MG63 (cell line): ENCODE measurements at places on chromosomes 4 and X.
A peak's percentile ranks its signal among the peaks of the same experiment; 100 is the strongest.

- no peak for DNase-seq
These were observed 10.9 kb downstream of the LRBA start for GRCh38 chr4:151004222-151004621.

DNA sequence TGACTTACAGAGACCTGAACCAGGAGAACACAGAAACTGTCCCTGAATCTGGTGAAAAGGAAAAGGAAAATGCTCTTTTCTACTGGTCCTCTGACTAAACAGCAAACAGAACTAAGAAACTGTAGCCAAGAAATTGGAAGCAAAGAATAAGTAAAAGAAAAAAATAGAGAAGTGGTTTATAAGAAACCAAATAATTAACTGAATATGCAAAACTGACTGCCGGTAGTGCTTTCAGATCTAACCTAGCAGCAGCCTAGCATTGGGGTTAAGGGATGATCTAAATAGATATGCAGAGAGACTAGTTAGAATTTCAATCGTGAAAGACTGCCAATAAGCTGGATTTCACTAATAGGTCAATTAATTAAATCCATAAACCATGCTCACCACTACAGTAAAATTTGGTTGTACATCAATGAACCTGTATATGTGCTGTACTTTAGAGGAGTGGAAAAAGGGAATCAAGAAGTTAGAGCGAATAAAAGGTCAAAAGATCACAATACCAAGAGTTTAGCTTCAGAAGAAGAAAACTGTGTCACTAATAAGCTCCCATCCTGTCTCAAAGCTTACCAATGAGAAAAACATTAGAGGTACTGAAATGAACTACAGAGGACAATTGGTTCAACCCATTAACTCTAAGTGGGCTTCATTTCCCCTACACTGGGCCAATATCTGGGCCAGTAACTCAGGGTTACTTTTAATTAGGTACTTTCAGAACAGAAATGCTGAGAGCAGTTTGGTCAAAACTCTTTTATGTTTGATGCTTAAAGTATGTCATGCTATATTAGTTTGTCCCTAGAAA, 53.6 kb downstream of the KLHL13 start:
- no peak for DNase-seq

DNA sequence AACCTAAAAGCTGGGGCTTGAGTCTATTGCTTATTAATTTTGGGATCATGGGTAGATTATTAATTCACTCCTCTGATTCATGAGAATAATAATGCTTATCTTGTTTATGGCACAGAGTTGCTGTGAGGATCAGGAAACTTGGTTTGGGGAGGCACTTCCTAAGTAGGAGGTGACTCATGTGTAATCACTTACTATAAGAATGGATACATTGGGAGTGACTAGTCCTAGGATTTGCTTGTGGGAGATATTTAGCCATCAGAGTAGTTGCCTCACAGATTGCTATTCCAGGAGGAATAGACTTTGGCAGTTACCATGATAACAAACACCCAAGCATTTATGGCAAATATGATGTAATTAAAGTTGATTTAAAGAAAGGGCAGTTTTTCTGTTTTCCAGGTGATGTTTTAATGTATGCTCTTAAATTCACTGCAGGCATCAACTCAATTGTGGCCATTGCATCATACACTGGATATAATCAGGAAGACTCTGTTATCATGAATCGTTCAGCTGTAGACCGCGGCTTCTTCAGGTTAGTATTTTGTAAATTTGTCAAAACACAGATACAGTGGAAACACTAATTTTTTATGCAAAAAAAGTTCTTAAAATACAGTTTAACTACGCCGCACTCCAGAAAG, 41.9 kb downstream of the POLR2B start:
- peak; percentile 14 for DNase-seq

DNA sequence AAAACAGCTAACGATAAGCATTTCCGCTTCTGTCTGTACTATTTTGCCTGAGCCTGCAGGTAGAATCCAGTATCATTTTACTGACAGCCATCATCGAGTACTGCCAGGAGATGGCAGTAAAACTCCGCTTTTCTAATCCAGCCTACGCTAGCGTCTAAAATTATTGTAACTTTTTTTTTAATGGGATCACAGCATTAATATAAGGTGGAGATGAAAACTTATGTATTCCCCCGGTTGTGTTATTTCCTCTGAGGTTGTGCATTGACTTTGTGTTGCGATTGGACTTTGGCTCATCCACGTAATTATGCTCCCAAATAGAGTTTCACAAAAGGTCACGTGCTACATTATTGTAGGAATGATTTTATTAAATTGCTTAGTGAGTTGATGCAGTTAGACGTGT, 248.1 kb downstream of the C4orf33 start:
- peak; percentile 2 for DNase-seq

DNA sequence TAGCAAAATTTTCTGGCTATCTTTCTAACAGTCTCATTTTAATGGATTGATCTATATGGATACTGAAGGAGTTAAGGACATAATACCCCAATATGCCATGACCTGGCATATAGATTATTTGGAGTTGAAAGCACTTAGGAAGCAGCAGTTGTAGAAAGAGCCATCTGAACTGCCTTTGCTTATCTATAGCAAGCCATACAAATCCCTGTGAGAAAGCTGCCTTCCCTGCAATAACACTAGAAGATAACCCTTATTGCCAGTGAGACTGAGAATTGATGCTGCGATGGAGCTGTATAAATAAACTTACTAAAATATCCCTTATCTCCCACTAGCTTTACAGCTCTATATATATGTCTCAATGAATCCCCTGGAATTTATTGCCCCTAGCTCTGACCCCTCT, 346.3 kb downstream of the TECRL start:
- no peak for DNase-seq

GRCh38 chr4:18641334-18641733, 619.8 kb upstream of the LCORL start:
- DNase-seq, result no peak

GRCh38 chr4:114077610-114078009, 98.2 kb upstream of the ARSJ start:
- DNase-seq, result peak; percentile 52

GRCh38 chr4:10144479-10144878, 27.9 kb upstream of the WDR1 start:
- no peak for DNase-seq

- DNase-seq, result no peak
These were observed 138.1 kb upstream of the ZIC3 start for GRCh38 chrX:137427816-137428215.

GRCh38 chr4:5632571-5632970, 75.8 kb downstream of the EVC2 start:
- DNase-seq, result no peak

GRCh38 chr4:108068442-108068841, 78.8 kb downstream of the HADH start:
- DNase-seq, result no peak

- DNase-seq, result no peak
These were observed 30.2 kb upstream of the SPON2 start for GRCh38 chr4:1202526-1203011.

DNA sequence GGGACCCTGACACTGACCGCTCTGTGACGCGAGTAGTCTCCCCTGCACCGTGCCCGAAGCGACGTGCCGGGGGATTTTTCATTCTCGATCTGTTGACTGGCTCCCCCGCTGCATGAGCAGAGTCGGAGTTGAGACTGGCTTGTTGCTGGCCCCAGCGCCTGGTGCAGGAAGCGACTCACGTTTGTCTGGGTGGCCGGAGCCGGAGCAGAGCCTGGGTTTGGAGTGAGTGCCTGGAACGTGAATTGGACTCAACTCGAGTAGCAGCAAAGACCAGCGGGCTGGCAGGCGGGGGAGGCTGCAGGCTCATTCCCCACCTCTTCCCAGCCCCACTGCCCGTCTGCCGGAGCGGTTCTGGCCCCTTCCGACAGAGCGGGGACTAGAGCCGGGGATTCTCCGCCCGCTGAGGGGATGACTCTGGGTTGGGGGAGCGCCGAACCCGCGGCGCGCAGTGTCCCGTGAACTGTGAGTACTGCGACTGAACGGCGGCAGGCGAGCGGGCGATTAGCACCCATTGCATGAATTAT, 554 bp downstream of the PCDH7 start:
- DNase-seq, result no peak

- DNase-seq, result no peak
These were observed 323.3 kb upstream of the GALNT7 start for GRCh38 chr4:172845281-172845680.

GRCh38 chr4:177070533-177071058, 239.1 kb upstream of the NEIL3 start:
- no peak for DNase-seq

DNA sequence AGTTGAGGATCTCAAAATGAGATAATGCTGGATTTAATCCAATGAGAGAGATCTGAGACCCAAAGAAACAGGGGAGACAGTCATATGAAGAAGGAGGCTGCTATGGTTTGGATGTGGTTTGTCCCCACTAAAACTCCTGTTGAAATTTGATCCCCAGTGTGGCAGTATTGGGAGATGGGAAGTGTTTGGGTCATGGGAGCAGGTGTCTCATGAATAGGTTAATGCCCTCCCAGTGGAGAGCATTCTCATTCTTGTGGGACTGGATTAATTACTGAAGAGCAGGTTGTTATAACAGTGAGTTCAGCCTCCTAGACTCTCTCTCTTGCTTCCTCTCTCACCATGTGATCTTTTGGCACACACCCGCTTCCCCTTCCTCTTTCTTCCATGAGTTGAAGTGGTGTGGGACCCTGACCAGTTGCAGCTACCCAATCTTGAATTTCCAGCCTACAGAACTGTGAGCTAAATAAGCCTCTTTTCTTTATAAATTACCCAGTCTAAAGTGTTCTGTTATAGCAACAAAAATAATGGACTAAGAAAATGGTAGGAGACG, 70.3 kb downstream of the PPEF2 start:
- DNase-seq, result no peak
